ENCODE measurements at places on chromosomes 3 and 15.
A peak's percentile ranks its signal among the peaks of the same experiment; 100 is the strongest.

DNA sequence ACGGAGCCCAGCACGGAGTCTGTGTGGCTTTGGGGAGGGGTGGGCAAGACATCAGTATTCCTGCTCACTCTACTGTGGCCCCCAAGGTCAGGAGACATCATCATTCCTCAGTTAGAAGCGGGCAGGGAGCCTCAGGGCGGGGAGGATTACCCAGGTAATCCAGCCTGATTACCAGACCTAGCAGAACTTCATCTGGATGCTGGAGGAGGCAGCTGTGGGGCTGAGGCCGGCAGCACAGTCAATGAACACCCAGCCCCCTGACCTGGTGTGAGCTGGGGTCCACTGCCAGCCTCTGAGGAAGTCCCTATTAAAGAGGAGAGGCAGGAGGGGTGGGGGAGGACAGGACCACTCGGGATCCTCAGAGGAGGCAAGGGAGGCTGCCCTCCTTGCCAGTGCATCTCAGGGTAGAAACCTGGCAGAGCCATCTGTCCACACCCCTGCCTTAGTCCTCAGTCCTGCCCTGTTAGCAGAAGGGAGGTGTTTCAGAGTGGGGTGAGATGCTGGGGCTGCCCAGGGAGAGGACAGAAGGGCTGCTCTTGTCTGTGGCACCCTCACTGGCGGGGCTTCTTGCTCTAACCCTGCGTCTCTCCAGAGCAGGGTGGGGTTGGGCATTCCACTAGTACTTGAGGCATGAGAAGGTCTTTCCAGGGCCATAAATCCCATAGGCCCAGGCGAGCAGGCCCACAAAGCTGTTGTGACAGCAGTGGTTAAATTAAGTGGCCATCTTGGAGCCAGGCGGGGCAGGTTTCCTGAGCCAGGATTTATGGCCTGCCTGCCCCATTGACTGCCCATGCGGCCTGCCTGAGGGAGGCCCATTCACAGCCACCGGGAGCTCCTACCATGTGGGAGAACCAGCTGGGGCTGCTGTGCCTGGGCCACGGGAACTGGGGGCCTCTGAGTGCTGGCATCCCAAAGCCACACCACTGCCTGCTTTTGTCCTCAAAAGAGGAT, 82.1 kb downstream of the LINGO1 start:
- DNase-seq: no peak

- DNase-seq: peak; percentile 65
Observed at GRCh38 chr3:15331606-15332404, 581 bp downstream of the SH3BP5 start.

DNA sequence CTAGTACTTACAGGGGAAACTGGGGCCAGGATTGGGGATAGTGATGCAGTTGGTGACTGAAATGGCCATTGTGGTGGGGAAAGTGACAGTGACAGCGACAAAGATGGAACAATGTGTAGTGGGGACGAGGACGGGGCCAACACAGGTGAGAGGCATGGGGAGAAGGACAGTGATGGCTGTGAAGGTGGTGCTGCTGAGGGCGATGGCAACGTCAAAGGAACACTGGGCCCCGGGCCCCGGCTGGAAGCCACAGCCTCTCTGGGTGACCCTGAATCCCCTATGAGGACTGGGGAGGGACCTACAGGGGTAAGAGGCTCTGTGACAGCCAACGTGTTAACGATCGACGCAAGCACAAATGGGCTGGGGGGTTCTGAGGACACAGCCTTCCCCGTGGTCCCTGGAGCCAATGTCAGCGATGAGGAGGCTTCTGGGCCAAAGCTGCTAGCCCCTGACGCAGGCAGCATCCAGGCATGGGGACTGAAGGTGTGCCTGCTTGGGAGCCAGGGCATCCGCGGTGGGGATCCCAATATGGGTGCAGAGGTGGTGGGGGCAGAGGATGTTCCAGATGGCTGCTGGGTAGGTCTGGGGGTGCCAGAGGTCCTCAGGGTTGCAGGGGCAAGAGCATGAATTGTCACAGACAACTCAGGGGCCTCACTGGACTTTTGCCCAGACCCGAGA, 25.2 kb upstream of the GOLGA6C start:
- DNase-seq: no peak

- no peak for DNase-seq
Observed at GRCh38 chr15:53218666-53219580, 428.8 kb upstream of the ONECUT1 start.

- no peak for DNase-seq
Observed at GRCh38 chr3:153783106-153783505, 338.1 kb upstream of the ARHGEF26 start.

- DNase-seq: no peak
Observed at GRCh38 chr3:14810070-14810791, 8.5 kb upstream of the FGD5 start.

DNA sequence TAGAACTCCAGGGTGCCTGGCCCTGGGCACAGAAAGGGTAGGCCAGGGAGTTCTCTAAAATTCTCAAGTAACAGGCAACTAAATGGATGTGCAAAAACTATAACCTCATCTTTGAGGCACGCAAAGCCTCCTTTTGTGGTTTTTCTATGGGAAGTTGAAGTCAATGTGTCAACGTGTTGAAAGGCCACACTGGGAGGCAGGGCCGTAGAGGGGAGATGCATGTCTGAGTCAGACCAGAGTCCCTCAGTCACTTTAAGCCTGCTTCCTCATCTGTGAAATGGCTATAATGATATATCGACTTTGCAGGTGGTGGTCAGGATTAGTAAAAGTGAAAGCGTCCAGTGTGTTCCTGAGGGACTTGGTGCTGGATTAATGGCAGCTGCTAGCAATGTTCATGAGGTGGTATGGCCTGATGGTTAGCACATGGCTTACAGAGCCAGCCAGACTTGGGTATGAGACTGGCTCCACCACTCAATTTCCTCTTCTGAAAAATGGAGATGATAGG, 17.0 kb downstream of the TGM5 start:
- DNase-seq: no peak

DNA sequence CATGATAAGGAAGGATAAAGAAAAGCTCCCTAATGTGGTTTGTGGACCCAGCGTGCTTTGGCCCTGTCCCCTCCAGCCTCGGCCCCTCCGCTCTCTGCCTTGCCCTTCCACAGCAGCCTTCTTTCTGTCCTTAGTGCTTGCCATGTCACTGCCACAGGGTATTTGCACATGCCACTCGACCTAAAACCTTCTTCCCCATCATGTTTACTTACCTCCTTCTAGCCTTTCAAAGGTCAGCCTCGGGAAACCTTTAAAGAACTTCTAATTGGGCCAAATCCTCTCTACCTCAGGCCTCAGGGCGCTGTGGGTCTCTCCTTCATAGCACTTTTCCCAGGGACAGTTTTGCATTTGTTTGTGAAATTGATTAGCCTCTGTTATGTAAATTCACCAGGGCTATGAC, 73.0 kb downstream of the SCN11A start:
- no peak for DNase-seq

DNA sequence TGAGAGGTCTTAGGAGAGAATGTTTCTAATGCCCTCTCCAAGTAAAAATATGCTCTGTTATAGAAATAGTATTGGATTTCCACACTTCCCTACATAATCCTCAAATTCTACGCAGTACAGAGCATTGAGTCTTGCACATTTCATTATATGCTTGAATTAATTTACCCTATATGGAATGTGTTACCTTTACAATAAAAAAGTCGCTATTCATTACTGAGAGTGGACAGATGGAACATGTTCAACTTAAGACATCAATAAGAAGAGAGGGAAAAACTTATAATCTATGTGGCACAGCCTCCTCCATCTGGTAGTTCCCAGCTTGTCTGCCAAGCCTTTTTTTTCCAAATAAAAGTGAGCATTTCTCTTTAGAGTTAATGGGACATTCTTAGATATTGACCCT, 417.9 kb downstream of the MECOM start:
- no peak for DNase-seq

- DNase-seq: no peak
Observed at GRCh38 chr3:149506965-149507364, 32.5 kb downstream of the TM4SF4 start.

- DNase-seq: no peak
Observed at GRCh38 chr15:75136118-75136517, 65.6 kb upstream of the C15orf39 start.

GRCh38 chr3:13825821-13826220, 54.0 kb downstream of the WNT7A start:
- DNase-seq: no peak

DNA sequence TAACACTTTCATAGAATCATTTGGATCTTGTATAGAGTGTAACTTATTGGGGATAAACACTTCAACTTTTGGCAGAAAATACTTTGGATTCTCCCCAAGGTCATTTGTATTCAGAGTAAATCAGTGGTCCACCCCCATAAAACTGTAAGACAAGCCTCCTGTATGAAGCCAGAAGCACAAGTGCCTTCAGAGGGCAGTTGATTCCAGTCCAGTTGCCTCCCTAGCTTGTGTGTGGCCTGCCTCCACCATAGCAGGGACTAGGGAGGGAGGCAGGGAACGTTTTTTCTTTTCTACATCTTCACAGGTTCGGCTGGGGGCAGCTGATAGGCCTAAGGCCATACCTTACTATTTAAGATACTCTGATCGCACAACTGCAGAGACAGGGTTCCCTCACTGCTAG, 11.6 kb downstream of the GORASP1 start:
- no peak for DNase-seq

DNA sequence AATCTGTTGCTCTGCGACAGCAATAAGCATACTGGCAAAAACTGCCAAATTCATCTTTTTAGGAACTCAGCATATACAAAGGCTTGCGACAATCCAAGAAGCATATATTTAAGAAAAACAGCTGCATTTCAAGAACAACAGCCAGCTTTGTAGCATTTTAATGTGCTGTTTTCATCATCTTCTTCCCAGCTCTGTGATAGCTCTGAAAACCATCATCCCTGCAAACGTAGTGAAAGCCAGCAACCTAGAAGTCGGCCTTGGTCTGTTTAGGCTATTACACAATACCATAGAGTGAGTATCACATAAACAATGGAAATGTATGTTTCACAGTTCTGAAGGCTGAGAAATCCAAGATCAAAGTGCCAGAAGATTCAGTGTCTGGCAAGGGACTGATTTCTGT, 187.5 kb downstream of the NAALADL2 start:
- DNase-seq: no peak

DNA sequence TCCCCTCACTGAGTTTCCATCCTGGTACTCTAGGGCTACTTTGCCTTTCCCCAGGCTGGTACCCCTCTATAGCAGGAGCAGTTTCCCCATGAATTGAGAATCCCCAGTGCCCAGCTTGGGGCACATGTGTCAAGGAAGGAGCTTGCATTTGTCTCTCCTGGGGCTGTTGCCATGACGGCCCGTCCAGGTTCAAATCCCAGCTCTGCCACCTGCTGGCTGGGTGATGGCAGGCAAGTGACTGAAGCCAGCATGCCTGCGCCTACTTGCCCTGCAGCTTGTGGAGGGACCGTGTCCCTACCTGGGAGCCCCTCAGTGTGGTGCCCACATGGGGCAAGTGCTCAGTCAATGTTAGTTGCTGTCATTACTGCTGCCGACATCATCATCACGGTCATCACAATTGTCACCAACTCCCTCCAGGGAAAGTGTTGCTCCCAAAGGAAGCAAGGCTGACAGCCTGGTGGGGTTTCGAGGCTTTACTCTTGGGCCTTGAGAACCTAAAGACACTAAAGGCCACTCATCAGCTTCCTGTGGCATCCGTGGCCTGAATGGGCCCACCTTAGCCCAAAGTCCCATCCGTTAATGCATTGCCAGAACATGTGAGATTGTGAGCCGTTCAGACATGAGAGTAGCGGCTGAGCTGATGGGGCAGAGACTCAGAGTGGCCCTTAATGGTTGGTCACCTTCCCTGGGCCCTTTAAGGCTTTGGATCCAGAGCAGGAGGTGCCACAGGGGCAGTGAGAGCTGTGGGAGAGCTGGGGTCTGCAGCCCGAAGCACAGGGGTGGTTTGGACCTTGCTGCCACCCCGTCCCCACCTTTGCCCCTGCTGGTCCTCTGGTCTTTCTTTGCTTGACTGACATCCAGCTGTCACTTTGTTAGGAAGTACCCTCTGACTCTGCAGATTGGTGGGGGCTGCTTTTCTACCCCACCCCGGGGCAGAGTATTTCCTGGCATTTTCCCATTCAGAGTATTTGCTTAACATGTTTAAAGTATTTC, 144.4 kb downstream of the DNAJB8 start:
- peak; percentile 57 for DNase-seq

- no peak for DNase-seq
Observed at GRCh38 chr3:8319935-8320634, 181.5 kb upstream of the LMCD1 start.

- peak; percentile 32 for DNase-seq
Observed at GRCh38 chr3:46280105-46280797, 38.0 kb downstream of the CCR3 start.

DNA sequence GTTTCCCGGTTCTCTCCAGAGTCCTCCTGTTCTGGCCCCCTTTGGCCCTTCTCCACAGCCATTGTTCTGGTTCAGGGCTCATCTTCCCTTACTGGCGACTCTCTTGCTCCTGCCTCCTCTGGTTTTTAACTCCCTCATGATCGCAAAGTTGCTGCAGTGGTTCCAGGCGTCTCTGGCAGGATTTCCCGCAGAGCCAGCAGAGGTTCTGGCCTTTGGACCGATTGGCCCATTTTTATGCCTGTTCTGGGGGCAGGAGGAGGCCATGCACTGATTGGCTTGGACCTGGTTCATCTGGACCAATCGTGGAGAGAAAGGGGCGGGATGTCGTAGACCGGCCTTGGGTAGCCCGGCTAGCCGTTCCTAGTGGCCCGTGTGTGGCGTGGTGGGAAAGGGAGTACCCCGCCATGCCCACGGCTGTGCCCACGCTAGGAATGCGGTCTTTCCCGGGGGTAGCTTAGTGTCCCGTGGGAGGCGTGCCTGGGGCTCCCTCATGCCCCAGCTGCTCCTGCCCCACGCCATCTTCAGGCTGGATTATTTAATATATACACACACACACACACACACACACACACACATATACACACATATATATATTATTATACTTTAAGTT, 113.4 kb downstream of the FBLN2 start:
- DNase-seq: no peak

DNA sequence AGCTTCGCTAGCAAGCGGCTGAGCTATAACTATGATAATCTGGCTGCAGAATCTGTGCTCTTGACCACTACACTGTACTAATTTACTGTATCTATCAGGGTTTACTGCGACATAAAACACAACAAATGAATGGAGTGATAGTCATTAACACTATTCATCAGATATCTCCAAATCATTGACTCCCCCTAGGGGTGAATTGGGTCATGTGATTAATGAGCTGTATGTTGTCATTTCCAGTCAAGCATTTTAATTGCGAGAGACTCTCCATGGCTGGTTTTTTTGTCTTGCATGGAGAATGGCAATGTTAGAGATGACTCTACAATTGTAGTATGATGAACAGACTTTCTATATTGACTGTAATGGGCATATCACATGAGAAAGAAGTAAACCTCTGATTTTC, 10.5 kb upstream of the TM4SF18 start:
- no peak for DNase-seq

GRCh38 chr3:11739706-11740105, 96.0 kb upstream of the VGLL4 start:
- DNase-seq: no peak

DNA sequence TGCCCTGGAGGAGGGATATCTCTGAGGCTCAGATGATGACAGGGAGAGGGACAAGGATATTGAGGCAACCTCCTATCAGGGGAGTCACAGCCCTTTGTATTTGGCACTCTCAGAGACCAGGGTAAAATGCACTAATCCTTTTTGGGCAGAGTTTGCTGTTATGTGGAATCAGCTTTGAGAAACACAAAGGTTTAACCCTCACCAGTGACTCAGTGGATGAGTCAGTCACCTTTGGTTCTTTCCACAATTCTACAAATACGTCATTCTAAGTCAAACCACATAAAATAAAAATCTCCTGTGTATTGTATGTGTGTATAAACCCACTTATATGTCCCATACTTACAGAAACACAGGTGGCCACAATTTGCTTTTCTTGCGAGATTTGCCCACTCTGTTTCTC, 5.1 kb downstream of the LSAMP start:
- no peak for DNase-seq

GRCh38 chr3:192884777-192885773, 32.6 kb downstream of the MB21D2 start:
- no peak for DNase-seq
